ENCODE measurements at places on chromosomes 7 and 10.

DNA sequence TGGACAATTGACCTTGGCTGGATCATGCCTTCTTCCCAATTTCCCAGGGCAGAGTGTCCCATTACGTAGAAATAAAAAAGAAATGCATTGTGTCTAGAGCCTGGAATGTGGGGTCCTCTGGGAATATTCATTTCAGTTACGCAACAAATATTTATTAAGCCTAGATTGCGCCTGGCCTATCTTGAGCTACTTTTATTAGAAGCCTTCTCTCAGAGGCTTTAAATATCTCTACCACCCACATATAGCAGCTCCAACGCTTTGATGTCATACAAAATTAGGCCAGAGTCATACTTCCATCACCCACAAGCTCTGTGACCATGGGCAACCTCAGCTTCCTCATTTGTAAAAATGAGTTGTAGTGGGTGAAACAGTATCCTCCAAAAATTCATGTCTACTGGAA, 24.9 kb upstream of the CARD11 start:
- DNase-seq: no peak

GRCh38 chr10:69492746-69493462, 41.6 kb downstream of the TSPAN15 start:
- no peak for DNase-seq

- no peak for DNase-seq
Observed at GRCh38 chr7:50725774-50726173, 56.9 kb downstream of the GRB10 start.

GRCh38 chr10:25766213-25766612, 167.8 kb upstream of the MYO3A start:
- no peak for DNase-seq

DNA sequence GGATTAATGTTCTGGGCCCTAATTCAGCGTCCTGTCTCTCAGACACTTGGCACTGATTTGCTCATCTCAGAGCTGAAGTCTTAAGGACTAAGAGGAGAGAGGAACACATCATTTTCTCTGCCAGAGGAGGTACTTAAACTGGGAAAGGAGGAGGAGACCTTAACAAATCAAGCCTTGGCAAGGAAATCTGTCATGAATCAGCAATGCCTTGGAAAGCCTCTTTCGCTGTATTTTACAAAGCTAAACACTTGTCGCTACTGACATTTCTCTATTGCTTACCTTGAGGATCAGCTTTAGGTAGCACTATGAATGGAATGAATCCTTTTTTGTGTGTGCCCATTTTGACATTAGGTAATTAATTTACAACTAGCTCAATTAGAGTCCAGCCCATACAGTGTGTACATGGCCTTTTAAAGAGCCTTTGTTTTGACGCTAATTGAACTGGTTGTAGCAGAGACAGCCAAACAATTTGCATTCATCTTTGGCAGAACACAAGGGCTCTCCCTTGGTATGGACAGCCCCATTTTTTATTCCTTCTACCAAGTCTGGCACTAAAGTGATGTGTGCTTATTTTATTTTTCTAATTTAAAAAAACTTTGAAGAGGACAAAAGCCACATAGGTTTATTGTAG, 37.4 kb downstream of the AUTS2 start:
- DNase-seq: no peak

DNA sequence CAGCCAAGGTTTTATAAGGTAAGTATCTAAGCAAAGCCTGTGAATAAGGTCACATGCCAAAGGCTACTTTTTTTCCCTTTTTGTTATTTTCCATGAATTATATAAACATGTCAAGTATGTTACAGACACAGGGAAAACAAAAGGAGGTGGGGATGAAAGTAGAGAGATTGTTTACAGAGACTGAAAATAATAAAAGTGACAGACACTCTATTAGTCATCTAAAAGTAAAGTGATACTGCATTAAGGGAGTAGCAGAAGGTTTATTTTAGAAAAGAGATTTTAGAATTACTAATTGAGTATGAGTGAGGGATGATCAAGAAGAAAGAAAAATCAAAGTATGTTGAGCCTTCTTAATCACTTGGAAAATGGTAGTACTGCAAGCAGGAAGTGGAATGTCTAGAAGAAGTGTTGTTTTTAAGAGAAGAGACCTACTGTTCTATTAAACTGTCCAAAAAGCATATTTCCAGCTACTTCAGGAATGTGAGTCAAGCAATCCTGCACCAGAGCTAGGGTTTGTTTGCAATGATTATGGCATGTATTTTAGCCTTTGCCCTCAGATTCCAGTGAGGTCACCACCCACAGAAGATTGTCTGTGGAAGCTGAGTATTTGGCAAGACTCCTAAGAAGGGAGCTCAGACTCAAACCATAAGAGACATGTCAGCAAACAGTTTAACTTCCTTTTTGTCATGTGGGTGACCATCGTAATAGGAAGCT, 177.9 kb upstream of the PLXDC2 start:
- DNase-seq: no peak

GRCh38 chr7:76066716-76067503, 19.0 kb downstream of the MDH2 start:
- no peak for DNase-seq

- DNase-seq: no peak
Observed at GRCh38 chr10:89029181-89029580, 38.6 kb downstream of the FAS start.
